ENCODE measurements at places on chromosomes 5 and 9.

DNA sequence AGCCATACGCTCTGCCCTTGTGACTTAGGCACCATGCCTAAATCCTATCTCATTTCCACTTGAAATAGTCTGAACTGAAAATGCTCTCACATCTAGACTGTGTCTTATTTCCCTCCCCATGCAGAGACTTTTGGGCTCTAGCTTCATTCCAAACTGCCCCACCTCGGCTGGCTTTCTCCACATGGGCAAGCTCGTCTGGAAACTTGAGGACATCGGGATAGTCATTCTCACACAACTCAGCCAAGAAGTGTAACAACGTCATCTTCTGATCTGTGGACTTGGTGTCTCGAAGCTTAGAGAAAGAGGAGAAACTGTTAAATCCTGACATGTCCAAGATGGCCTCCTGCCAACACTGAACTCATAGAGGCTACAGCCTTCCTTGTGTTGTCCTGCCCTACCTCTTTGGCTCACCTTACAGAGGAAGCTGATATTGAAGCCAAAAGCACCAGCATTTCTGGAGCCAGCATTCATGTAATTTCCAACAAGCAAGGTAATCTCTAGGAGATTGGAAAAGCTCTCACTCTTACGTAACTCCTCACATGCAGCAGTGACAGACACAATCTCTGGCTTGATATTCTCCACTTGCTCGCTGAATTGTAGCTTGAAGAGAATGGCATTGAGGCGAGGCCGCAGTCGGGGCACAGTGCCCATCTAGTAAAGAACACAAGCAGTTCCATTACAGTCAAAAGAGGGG is 39.6 kb downstream of the PCDHGC5 start:
- no peak for DNase-seq

- DNase-seq, result no peak
Observed at GRCh38 chr5:59517926-59518585, 375.5 kb downstream of the PDE4D start.

DNA sequence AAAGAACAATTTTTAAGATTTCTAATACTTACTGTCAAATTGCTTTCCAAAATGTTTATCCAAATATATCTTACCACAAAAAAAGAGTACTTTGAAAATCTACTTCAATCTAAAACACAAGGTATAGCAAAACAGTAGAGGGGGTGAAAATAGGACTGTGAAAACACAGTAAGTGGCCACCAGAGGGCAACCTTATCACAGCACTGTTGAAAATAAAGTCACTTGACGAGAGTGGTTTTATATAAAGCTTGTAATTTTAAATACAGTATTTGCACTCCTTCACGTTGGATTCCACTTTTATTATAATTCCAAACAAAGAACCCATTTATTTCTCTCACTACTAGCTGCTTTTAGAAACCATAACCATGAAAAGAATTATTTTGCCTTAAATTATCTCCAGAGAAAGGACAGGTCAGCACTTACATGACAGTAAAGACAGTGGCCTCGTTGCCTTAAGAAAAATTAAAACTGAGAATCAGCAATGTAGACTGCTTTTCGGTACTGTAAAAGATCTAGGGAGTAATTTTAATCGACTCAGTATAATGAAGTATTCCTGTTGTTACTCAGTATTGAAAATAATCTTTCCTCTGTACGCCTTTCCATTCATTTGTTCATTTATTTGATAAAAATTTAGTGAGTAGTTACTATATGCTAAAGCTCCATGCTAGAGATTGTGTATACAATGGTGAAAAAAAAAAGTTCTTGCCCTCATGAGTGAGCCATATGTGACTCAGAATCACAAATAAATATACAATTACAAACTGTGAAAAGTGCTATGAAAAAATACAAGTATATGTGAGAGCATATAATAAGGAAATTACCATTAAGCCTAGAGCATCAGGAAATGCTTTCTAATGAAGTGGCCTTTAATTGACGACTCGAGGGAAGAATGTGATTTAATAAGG is 40.0 kb upstream of the CDK5RAP2 start:
- no peak for DNase-seq

- DNase-seq, result no peak
Observed at GRCh38 chr9:75812141-75812540, 78.3 kb upstream of the PCSK5 start.

GRCh38 chr5:44987026-44987425 is 178.3 kb downstream of the MRPS30 start:
- DNase-seq, result no peak

GRCh38 chr9:112786829-112787520 is 36.4 kb downstream of the SNX30 start:
- no peak for DNase-seq

GRCh38 chr9:96382839-96383164 is 709 bp downstream of the SLC35D2 start:
- no peak for DNase-seq

DNA sequence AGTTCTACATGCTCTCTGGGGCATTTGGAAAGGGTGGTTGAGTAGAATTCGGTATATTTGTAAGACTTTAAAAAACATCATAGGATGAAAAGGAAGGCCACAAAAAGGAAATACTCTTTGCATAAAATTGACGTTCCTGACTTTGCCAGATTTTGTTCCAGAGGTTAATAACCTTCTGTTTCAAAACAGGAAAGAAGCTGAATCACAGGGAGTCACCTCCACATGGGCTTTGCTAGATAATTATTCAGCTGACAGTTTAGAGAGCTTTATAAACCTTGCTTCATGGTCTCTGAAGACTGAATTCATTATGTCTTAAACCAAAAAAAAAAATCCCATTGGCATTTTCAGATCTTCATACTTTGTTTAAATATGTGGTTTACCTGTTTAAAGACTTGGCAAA is 203.7 kb downstream of the SEMA6A start:
- DNase-seq, result no peak

Data from iPS DF 19.7 (cell line).